HAP-1 (cell line): ENCODE measurements at places on chromosomes 5 and 9.

GRCh38 chr5:1227667-1228066 lies 2.5 kb downstream of the SLC6A18 start:
- DNase-seq: no peak

- DNase-seq: no peak
Measured at GRCh38 chr5:14417792-14418765, 163.5 kb upstream of the OTULINL start.

- peak; percentile 23 for DNase-seq
Measured at GRCh38 chr9:2389404-2389803, 232.2 kb upstream of the VLDLR start.

GRCh38 chr9:122371846-122372245 lies 1.0 kb downstream of the PTGS1 start:
- DNase-seq: no peak

DNA sequence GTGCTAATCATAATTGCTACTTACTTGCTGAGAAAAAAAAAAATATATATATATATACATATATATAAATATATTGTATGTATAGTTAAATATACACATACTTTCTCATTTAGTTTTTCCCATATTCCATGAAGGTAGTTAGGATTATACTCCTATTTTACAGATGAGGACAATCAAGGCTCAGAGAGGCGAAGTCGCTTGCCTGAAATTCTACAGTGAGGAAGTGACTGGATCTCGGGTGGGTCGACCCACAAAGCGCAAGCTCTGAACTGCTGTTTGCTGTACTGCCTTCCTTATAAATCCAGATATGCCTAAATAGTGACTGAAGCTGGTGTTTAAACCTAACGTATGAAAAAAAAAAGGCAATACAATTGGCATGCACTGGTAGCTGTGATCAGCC lies 148.3 kb upstream of the TBC1D2 start:
- no peak for DNase-seq

GRCh38 chr5:116453988-116454411 lies 120.6 kb downstream of the SEMA6A start:
- no peak for DNase-seq

DNA sequence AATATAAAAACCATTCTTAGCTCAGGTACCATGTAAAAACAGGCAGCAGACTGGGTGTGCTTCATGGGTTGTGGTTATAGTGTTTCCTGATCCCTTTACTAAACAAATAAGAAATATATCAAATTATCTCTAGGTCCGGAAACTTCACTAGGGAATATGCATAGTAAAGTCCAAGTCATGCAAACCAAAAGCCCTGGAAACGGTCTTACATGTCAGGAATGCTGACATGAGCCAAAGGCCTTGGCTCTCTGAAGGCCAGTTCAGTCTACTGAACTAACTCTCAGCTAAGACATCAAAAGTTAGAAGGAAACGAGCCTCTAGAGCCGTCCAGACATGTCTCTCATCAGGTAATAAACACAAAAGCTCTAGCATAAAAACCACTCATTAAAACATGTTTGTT lies 778.9 kb upstream of the ZNF608 start:
- DNase-seq: no peak

- no peak for DNase-seq
Measured at GRCh38 chr9:121398374-121398773, 28.3 kb upstream of the STOM start.

- DNase-seq: no peak
Measured at GRCh38 chr5:56148453-56148971, 84.6 kb downstream of the ANKRD55 start.

- DNase-seq: no peak
Measured at GRCh38 chr9:92829420-92829819, 48.4 kb downstream of the ZNF484 start.

- DNase-seq: no peak
Measured at GRCh38 chr5:166285361-166285760, 2006.1 kb upstream of the WWC1 start.

DNA sequence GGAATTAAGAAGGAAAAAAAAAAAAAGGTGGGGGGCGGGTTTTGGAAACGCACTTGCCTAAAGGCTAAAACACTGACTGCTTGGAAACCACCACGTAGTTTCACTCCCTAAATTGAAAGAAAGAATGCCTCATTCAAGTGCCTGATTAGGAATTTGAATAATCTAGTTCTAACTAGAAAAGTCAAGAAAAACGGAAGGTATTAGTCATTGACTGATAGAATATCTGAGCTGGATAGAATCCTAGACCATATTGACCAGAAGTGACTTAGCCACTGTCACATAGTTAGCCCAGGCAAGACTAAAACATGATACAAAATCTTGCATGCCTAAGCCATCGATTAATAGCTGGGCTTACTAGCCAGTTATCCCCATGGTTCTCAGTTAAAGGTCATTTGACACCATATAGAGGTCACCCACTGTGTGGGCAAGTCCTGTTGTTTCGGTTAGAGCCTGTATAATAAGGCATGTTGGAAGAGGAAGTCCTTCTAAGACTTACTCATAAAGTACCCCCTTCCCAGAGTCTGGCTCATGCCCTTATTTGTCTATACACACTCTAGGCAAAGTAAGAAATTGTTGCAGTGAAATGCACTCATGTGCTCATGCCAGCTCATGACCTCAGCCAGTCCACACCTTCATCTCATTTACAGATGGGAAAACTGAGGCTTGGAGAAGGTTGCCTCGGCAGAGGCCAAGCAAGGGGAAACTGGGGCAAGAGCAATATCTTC lies 40.2 kb downstream of the SH3RF2 start:
- no peak for DNase-seq

DNA sequence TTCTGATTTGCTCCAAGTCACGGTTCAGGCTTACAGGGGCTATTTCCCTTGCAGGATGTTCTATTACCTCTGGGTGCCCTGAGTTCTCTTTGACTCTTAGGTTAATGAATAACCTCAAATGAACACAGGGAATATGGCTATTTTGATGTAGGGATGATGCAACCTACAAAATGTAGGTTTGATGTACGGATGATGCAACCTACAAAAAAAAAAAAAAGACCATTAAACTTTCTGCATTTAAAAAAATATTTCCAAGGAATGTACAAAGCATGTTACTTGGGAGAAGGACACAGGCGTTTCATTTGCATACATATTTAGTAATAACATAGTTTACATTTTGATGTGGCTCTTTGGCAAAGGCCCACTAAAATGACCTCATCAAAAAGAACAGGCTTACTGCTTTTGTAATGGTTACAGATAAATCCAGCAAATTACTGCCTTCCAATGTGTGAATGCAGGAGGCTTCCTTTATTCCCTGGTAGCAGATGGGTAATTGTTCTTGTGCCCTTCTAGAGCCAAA lies 36.3 kb downstream of the ZNF474 start:
- no peak for DNase-seq

DNA sequence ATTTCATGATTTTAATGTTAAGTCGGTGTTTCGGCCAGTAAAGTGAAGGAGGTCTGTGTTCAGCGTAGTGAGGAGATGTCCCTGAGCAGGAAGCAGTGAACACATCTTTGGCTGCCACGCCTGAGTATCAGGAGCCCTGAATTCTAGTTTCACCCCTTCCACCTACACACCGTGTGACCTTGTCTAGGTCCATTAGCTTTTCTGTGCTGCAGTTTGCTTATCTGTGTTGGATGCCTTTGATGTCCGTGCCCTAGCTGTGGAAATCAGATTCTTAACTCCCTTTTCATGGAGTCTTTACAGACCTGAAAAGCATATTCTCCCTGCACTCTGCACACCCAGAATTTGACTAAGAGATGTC lies 601 bp downstream of the FBXO38 start:
- DNase-seq: no peak

GRCh38 chr9:134840511-134840910 lies 40.1 kb upstream of the FCN2 start:
- DNase-seq: no peak

DNA sequence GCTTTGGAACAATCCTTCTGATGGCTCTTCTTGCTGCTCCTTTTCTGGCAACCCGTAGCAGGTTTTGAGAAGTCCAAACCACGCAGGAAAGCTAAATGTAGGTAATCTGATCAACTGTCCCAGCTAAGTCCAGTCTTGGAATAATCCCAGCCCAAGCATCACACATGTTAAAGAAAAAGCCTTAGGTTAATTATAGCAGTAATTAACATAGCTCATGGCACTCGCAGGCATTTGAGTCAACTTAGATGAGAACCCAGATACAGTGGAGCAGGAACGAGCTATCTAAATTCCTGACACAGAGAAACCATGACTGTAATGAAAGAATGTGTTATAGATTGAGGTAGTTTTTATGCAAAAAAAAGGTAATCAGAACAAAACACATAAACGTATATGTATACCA lies 844.8 kb downstream of the CDH9 start:
- no peak for DNase-seq

- no peak for DNase-seq
Measured at GRCh38 chr5:78537821-78538220, 110.8 kb downstream of the LHFPL2 start.

DNA sequence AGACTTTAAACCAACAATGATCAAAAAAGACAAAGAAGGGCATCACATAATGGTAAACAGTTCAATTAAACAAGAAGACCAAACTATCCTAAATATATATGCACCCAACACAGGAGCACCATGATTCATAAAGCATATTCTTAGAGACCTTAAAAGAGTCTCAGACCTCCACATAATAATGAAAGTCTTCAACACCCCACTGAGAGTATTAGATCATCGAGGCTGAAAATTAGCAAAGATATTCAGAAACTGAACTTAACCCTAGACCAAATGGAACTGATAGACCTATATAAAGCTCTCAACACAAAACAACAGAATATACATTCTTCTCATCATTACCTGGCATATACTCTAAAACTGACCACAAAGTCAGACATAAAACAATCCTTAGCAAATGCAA lies 11.7 kb upstream of the SPINK14 start:
- no peak for DNase-seq

- no peak for DNase-seq
Measured at GRCh38 chr5:168176941-168177340, 114.5 kb upstream of the WWC1 start.

- no peak for DNase-seq
Measured at GRCh38 chr5:84372066-84372695, 12.5 kb downstream of the EDIL3 start.
